ENCODE measurements at places on chromosomes 1 and 21. TPM values are rescaled to one million over a fixed set of nuclear protein-coding genes. Genes with fewer than 3 reads are reported as not detected.

DNA sequence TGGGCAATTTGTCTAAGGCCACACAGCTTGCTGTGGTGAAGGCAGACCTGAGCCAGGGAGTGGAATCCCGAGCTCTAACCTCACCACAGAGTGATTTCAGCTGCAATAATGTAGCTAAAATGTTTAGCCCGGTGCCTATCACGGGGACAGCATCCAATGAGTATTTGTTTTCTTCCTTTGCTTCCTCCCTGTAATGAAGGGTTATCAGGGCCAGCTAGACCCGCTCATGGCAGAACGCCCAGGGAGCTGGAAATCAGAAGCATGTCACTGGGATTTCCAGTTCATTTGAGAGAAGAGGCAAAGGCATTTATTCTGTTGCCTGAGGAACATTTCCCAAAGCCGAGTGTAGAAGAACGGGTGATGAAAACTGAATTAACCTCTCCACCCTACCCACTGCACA is 183.1 kb downstream of the ZSCAN20 start:
- no peak for DNase-seq

The PRAMEF10 gene
- not detected for total RNA-seq

DNA sequence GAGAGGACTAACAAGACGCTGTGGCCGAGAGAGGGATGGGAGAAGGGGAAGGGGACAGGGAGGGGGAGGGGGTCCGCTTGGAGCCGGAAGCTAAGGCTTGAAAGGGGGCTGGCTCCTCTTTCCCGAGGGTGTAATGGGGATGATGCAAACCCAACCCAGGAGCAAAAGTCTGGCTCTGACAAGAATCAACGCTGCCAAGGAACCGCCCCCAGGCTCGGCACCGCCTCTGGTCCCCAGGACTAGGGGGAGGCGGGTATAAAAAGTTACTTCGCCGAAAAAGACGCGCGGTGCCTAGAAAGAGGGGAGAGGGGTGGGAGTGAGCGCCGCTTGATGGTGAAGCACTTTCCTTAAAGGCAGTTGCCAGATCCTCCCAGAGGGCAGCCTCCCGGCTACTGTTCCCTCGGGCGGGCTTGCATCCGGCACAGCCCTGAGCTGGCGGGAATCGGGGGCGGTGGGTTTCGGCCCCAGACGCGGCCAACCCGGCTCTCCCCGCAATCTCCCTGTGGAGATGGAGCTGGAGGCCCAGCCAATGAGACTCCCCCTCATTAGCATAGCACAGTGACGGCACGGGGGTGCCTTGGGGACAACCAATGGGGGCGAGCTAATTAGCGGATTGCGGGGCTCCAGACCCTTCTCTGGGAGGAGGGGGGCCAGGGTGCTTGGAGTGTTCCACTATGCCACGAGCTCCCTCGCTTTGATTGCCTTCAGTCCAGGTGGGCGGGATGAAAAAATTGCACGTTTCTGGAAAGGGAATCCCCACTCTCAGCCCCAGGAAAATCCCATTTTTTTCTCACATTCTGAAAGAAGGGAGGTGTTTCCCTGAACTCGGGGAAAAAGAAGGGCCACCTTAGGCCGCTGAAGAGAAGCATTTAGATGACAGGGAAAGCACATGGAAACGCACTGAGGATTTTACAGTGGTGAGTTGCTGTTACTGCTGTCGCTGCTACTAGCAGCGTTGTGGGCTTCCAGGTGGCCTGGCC is at the start of gene KCNT2:
Gene KCNT2, minus strand, starts transcription at position 51 of the 980 bp plus-strand sequence. CDS start 131 bp downstream, outside the sequence.
- peak; percentile 58 for DNase-seq

- no peak for DNase-seq
Measured at GRCh38 chr1:100862591-100862990, 32.1 kb downstream of the EXTL2 start.

The KCNH1 gene
- total RNA-seq, result not detected

- no peak for DNase-seq
Measured at GRCh38 chr1:28887419-28887834, 26.9 kb upstream of the EPB41 start.

DNA sequence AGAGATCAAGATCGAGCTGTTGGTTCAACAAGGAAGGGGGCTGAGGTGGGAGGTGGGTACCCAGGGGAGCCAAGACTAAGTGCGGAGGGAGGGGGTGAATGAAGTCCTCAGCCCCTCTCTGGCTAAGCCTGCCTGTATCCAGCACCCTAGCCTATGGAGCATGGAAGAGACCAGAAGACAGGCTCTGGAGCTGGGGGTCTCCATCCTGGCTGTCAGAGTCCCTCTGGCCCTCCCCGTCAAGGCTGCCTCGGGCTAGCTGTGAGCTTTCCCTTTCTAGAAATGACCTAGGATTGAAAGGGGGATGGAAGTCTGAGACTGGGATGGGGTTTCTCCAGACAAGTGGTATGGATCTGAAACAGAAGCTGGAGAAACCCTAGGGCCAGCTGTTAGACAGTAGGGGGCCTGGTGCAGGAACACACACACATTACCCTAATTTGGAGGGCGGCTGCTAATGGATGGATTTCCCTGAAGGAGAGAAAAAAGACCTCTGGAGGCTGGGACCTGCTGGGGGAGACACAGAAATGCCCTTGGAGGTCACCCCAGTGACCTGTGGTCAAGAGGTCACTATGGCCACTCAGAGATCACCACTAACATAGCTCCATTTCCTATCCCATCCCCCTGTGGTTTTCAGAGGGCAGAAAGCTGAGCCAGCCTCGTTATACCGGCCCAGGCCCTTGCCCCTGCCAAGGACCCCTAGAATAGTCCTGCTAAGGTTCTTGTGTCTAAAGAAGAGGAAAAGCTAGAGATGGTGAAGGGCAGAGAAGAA is 107.8 kb downstream of the TMEM53 start:
- DNase-seq, result no peak

GRCh38 chr1:29462096-29462495 is 225.8 kb downstream of the PTPRU start:
- no peak for DNase-seq

DNA sequence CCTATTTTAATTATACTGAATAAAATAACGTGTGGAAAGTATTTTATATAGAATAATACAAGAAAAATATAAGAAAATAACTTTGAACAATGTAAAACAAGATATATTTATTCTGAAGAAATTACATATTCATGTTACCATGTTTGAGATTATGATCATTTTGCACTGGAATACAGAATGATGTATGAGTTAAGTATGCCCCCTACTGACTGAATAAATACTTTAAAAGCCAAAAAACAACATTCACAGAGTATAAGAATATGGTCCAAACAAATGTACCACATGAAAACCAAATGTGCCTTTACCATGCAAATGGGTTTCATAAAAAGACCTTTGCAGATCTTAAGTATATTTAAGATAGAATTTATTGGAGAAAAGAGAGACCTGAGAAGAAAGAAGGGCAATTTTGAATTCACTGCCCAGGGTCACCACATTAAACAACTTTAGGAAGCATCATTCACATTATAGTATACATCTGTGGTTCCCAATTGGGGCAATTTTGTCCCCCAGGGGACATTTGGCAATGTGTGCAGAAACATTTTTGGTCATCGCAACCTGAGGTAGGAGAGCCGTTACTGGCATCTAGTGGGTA is 136.6 kb upstream of the GFI1 start:
- DNase-seq, result no peak

The CELA2A gene
- total RNA-seq, result not detected

The CFAP107 gene
- total RNA-seq, result not detected

The RIPPLY3 gene
- 0.16 TPM for total RNA-seq

DNA sequence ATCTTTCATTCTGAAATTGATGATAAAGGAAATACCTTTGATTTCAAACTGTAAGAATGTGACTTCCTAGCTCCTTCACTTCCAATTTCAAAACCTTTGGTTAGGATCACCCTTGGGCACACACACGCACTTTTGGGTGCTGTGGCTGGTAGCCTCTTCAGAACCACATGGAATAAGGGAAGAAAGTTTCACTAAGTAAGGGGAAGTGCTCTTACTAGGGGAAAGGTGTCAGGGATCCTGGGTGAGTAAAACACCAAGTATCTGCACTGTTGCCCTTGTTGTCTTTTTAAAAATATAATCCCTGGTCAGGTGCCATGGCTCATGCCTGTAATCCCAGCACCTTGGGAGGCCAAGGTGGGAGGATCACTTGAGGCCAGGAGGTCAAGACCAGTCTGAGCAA is 132.4 kb downstream of the SDCCAG8 start:
- no peak for DNase-seq

- DNase-seq, result peak; percentile 62
Measured at GRCh38 chr21:39633770-39634181, 21.0 kb downstream of the B3GALT5 start.

- DNase-seq, result no peak
Measured at GRCh38 chr1:242086706-242087105, 87.8 kb upstream of the MAP1LC3C start.

DNA sequence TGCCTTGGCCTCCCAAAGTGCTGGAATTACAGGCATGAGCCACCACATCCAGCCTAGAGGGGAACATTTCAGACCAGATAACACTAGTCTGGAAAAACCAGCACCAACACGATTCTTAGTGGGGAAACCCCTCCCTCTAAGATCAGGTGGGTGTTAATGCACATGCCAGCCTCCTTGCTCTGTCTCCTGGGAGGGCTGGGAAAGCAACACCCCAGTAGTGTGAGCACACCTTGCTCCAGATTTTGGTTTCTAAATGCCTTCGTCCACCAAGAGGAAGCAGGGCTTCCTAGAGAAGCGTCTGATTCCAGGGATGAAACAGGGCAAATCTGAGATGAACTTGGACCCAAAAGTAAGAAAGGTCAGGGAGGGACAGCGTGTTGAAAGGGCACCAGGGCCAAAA is 2.2 kb upstream of the KRTAP10-4 start:
- no peak for DNase-seq

DNA sequence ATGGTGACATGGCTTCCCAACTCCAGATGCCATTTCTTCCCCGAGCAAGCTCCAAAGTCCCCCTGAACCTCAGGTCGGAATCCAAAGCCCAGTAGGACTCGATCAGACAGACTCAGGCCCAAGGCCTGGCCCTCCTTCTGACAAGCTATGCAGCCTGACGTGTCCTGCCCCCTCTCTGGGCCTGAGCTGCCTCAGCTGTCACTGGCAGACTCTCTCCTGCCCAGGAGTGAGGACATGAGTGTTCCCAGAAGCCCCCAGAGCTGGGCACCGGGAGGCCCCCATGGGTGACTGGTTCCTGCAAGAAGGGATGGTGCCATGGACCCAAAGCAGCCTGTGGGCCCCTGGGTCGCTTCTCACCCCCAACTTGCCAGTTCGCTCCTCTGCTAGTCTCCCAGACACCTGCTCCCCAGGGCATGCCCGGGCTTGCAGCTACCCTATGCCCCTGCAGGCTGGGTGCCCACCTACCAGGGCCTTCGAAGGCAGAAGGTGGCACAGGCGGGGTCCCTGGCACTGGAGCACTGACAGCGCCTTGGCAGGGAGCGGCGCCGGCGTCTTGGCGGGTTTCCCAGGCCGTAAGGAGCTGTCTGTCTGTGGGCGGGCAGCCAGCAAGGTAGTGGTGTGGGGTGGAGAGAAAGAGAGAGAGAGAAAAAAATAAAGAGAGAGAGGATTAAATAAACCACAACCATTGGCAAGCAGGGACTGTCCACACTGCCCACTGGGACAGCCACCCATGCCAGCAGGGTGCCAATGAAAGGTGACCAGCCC is 2.3 kb downstream of the EDN2 start:
- peak; percentile 66 for DNase-seq

- DNase-seq, result no peak
Measured at GRCh38 chr1:16120407-16120806, 35.5 kb downstream of the EPHA2 start.

GRCh38 chr1:116919802-116920201 is 10.1 kb downstream of the PTGFRN start:
- DNase-seq, result no peak

DNA sequence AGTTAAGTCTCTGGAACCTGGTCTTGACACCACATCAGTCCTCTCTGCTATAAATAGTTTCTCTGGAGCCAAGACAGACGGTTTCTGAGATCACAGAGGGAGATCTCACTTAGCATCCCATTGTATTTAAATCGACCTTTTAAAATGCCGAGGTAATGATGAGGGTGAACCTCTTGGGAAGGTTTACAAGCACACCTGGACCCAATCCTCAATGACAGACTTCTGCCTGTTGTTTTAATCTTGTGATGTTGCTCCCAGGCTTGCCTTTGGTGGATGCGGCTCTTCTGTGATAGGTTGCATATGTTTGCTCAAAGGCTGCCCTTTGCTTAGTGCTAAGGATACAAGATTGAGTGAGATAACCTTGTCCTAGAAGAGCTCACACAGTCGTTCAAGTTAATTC is 104.6 kb upstream of the L1TD1 start:
- no peak for DNase-seq

GRCh38 chr21:28239340-28239739 is 753.3 kb downstream of the LTN1 start:
- DNase-seq, result no peak
